ENCODE measurements at places on chromosomes 4 and X.

GRCh38 chr4:66571145-66571695, 900.9 kb upstream of the EPHA5 start:
- no peak for DNase-seq

DNA sequence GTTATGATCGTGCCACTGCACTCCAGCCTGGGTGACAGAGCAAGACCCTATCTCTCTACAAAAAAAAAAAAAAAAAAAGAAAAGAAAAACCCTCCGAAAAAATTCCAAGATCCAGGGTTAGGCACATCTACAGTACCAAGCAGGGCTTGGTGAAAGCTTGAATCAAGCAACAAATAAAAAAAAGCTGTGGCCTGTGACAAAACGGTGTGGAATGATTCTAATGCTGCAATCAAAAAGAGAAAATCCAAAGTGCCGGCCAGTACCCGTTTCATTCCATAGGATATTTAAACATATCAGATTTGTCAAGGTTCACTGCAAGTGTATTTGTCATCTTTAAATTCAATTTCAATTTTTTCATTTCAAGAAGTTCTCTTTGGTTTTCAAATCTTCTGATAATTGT, 20.5 kb downstream of the RWDD4 start:
- DNase-seq, result no peak

DNA sequence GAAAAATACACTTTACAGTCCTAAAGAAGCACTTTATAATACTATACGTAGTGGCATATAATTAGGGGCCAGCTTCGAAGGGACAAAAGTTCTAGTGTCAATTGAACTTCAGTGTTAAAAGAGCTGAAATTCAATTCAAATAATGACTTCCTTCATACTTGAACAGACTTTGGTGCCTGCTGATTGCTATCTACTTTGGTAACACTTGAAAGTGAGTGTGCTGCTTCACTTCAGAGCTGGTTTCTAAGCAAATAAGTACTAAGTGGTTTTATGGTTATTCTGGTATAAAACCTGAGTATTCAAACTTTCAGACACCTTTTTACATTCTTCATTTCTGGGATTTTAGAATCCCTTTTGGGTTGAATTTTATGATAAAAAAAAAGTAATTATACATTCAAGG, 107.0 kb downstream of the SLC4A4 start:
- DNase-seq, result no peak

DNA sequence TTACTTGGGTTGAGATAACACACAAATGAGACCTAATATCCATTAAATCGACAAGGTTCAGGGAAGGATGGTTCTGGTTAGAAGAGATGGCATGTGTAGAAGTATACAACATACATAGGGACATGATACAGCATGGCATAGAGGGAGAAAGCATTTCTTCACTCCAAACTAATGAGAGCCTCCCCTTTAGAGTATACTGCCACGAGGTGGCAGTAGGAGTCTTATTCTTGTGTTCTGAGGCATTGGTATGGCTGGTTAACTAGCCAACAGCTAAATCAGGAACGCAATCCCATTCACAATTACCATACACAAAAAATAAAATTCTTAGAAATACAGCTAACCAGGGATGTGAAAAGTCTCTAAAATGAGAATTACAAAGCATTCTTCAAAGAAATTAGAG, 29.1 kb upstream of the TRO start:
- DNase-seq, result peak; percentile 5

DNA sequence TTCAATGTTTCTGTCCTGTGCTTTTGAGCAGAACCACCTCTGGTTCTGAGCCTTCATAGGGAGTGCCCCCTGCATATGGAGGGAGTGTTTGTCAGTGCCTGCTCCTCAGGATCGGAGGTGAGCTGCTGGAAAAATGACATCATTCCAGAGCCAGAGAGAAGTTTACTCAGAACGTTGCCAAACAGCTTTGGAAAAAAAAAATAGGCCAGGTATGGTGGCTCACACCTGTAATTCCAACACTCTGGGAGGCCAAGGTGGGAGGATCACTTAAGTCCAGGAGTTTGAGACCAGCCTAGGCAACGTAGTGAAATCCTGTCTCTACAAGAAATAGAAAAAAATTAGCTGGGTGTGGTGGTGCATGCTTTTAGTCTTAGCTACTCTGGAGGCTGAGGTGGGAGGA, 27.2 kb upstream of the PDLIM3 start:
- DNase-seq, result no peak

GRCh38 chr4:100497791-100498190, 20.0 kb downstream of the EMCN start:
- DNase-seq, result no peak

- no peak for DNase-seq
These were observed 44.5 kb downstream of the SHROOM4 start for GRCh38 chrX:50769389-50770063.

DNA sequence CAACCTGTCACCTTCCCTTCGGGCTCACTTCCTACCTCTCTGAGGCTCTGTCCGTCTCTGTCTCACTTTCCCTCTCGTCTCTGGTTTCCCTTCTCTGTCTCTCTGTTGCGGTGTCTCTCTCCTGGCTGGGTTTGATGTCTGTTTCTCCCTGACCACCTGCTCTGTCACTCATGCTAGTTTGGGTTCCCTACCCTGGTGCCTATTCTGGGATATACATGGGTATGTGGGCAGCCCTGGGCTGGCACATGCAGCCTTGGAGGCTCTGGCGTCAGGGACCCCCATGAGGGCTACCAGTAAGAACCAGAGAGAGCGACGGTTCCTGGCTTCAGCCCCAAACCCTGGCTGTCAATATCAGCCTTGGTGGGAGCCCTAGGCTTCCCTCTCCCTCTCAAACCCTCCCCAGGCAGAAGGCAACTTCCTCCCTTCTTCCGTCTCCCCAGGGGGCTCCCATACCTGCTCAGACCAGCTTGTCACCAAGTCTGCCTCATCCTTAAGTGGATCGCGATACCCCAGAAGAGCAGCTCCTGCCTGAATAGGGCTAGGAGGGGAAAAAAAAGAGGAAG, 314 bp downstream of the DNASE1L1 start:
- no peak for DNase-seq

DNA sequence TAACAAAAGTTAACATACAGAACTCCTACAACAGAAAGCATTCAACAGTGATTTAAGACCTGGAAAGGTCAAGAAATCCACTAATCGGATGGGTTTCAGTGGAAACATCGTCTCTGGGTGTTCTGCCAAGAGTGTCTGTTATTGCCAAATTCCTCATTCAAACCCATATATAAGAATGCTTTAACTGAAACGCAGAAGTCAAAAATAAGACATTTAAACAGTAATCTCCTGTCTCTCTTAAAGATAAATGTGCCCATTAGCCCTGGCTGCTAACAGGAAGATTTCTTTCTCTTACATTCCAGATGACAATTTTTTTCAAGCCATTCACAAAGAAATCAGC, 31.5 kb downstream of the DCTD start:
- DNase-seq, result no peak

GRCh38 chr4:139645458-139645857, 20.2 kb upstream of the MGST2 start:
- DNase-seq, result no peak

DNA sequence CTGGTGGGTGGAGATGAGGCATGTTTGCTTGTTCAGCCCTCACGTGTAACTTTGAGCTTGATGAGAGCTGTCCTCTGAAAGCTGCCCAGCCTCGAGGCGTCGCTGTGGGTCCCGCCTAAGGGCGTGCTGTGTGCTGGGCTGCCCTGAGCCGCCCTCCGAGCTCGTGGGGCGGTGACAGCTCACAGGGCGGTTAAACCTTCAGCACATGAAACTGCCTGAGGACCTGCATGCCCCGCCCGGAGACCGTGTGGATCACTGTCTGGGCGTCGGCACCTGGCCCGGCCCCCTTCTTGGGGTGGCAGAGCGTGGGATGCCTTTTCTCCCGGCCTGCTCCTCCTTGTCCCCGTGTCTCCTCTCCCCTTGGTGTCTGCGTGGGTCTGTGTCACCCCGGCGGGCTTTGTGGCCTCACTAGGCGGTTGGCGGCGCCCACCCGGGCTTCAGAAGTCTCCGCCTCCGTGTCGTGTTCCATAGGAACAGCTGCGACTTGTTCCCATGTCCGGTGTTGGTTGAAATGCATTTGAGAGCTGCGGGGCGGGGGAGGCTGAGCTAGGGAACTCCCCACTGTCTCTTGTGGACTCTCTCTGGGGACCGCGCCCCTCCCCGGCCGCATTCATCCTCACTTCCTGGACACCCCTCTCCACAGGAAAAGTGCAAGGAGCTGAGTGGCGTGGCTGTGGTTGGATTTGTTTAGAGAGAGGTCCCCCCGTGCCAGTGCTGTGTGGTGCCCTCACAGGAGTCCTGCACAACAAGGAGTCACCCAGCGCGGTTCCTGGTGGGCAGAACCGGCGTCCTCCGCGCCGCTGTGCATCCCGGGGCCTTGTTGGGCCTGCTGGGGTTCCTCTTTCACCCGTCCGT, 6.8 kb downstream of the AKAP17A start:
- DNase-seq, result no peak

- no peak for DNase-seq
These were observed 26.9 kb upstream of the CYBB start for GRCh38 chrX:37752936-37753335.

DNA sequence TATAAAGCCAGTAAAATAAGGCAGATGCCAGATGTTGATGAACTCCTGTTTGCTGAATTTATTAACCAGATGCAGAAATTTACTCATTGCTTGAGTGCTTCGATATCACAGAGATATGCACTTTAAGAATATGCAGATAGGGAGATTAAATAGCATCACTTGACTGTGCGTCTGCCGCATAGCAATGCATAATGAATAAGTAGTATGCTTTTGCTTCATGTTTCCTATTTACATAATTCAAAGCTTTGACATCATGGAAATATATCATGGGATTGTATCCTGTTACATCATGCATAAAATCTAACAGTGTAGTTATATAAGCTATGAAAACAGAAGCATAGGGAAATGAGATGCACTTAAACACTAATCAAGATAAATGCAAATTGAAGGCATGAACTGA, 45.9 kb downstream of the VEGFC start:
- no peak for DNase-seq

- DNase-seq, result no peak
These were observed 168.5 kb upstream of the LDB2 start for GRCh38 chr4:17066972-17067371.

DNA sequence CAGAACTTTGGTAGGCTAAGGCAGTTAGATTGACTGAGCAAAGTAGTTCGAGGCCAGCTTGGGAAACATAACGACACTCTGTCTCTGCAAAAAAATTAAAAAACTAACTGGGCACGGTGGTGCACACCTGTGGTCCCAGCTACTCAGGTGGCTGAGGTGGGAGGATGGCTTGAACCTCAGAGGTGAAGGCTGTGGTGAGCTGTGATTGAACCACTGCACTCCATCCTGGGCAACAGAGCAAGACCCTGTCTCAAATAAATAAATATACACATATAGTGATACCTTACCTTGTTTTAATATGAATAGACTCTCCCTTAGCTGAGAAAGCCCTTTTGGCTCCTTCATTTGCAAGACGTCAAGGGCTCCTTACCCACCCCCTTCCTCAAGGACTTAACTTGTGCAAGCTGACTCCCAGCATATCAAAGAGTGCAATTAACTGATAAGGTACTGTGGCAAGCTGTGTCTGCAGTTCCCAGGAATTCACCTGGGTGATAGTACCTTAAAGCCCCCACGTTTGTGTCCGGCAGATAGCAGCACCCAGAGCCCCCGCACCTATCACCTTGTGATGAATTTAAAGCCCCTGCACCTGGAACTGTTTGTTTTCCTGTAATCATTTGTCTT, 655.6 kb upstream of the GALNTL6 start:
- no peak for DNase-seq

DNA sequence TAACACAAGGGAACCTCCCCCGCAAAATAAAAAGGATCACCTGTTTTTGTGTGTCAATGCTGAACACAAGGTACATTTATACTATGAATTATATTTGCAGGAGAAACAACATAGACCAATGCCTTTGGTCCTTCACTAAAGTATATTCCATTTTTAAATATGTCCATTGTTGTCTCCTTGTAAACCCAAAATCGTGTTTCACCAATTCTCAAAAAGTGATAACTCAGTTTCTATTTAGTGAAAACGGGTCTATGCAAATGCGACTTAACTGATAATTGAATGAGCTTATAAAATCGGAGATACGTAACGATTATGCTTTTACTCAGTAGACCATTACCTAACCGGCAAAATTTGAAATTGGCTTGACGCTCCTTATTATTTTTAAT, 2.1 kb downstream of the BRWD3 start:
- DNase-seq, result no peak

- no peak for DNase-seq
These were observed 38.0 kb upstream of the FAM9C start for GRCh38 chrX:13082206-13083065.

- no peak for DNase-seq
These were observed 38.9 kb upstream of the TMPRSS11D start for GRCh38 chr4:67922697-67923096.

DNA sequence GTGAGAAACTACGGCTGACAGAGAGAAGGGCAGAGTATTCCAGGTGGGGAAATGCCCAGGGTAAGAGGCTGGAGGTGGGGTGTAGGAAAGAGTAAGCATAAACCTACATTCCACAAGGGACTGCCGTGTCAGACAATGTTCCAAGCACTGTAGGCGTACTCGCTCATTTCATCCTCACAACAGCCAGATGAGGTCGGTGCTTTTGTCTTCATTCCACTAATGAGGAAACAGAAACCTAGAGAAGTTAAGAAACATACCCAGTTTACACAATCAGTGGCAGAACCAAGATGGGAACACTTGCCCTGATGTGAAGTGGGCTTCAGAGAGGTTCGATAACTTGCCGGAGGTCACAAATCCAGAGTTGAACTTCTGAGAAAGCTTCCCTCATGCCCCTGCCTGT, 4.6 kb downstream of the SASH3 start:
- no peak for DNase-seq

GRCh38 chrX:24145303-24146186, 4.0 kb upstream of the ZFX start:
- no peak for DNase-seq

DNA sequence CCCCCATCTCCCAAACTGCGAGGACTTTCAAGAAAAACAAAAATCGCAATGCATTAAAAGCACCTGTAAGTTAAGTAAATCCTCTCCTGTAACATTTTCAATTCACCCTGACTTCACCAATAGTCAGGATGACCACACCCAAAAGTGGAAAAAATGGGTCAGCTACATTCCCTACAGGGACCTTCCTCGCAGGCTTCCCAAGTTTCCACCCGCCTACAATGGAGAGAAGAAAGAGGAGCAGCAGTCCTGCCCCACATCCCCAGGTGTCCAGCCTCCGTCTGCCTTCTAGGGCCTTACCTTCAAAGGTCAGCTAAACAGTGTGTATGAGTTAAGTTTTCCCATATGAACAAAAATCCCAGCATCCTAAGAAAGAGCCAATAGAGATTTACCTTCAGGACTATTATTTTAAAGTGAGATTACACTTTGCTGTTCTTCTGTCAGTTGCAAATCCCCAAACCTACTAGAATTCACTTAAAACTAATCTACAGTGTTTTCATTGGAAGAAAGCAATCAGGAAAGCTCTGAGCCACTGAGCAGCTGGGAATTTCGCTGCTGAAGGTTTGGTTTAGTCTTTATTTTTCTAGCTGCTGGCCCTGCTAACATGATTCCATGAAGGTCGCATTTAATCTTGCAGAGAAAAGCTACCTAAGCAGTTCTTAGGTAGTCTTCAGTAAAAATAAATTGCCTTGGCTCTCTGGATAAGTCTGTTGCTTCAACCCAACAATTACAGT, 12.5 kb downstream of the IRF2 start:
- no peak for DNase-seq

Data from stimulated activated CD4-positive, alpha-beta T cell treated with anti-CD3 and anti-CD28 coated beads, Interleukin-4, amount 100 ng/mL, for 1 hour (primary cell).